ENCODE measurements at places on chromosomes 7 and 10.
A peak's percentile ranks its signal among the peaks of the same experiment; 100 is the strongest.

DNA sequence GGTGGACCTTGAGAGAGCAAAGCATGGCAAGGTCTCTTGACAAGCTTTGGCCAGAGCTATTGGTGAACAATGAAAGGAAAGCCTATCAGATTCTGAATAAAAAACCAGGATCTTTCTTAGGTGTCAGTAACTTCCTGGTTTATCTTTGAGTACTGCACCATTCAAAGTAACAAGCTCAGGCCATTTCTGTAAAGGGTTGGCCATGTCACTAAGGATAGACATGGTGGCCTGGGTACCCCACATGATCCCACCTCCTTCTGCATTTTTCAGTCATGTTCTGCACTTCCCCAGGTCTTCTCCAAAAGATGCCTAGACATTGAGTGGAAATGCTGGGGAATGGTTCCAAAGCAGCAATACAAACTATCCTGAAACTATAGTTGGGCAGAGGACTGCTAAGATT, 242.0 kb downstream of the ARHGAP12 start:
- DNase-seq: no peak

DNA sequence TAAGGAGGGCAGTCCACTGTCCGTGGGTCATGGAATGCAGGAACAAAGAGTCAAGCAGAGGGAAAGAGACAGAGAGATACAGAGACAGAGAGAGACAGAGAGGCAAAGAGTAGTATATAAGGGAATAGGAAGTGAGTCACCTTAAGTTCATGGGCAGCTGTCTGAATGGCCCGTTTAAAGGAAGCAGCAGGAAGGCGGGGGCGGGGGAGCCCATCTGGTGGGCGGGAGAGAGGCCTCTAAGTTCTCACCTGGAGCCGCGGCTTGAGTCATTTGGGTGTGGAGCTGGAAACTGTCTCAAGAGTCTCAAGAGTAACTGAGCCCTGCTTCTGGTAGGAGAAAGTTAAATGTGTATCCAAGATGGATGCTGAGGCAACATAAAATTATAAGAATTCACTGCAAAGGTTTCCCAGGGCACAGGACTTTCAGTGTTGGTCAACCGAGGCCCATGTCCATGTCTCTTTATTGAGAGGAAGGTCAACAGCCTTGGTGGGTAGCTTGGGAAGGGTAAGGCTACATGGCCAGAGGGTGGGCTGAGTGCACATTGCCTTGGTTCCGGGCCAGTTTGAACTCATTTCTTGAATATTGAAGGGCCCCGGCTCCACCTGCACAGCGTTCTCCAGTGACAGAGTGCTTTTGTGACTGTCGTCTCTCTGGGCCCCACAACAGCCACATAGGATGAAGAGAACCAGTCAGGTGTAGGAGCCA, 85.5 kb upstream of the CACUL1 start:
- DNase-seq: no peak

DNA sequence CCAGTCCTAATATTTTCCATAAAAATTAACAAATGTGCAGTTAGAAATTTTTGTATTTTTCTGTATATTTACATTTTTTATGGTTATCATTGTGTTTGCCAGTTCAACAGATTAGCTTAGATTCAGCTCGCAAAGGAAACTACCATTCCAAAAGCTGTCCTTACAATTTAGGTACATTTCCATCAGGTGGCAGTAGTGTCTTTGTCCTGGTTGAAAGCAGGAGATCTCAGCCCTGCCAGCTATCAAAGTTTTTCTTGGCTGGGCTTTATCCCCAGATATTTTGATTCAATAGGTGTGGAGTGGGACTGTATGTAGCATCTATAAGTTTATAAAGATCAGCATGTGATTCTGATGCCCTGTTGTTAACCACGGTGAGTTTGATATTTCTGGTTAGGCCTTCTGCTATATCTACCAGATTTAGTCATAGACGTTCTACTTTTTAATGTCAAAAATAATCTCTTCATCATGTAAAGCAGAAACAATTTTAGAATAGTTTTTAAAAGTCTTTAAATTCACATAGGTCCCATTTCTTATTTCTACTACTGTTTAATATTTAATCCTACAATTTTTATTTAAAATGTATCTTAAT, 15.5 kb upstream of the ICA1 start:
- peak; percentile 35 for DNase-seq

DNA sequence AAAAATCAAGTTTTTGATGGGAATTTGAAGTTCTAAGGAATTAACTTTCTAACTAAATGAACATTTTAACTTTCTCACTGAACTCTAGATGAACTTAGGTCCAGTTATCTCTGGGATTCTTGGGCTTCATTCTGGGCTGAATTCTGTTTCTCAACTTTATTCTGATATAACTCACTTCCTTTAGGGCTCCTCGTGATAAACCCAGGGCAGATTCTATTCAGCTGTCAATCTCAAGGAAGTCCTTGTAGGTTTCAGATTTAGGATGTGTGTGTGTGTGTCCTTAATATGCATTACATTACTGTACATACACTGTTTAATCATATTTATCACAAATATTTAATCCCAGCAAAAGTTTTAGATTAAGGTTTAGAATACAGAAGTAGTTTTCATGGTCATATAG, 344.3 kb downstream of the GATA3 start:
- DNase-seq: no peak

GRCh38 chr10:26890956-26891355, 30.2 kb upstream of the ABI1 start:
- peak; percentile 67 for DNase-seq

- peak; percentile 21 for DNase-seq
These were observed 77.9 kb downstream of the KIAA1549 start for GRCh38 chr7:138903186-138903820.

GRCh38 chr10:93630625-93631557, 18.6 kb downstream of the PDE6C start:
- peak; percentile 17 for DNase-seq

- DNase-seq: no peak
These were observed 54.1 kb upstream of the AKR1C1 start for GRCh38 chr10:4909118-4909517.

DNA sequence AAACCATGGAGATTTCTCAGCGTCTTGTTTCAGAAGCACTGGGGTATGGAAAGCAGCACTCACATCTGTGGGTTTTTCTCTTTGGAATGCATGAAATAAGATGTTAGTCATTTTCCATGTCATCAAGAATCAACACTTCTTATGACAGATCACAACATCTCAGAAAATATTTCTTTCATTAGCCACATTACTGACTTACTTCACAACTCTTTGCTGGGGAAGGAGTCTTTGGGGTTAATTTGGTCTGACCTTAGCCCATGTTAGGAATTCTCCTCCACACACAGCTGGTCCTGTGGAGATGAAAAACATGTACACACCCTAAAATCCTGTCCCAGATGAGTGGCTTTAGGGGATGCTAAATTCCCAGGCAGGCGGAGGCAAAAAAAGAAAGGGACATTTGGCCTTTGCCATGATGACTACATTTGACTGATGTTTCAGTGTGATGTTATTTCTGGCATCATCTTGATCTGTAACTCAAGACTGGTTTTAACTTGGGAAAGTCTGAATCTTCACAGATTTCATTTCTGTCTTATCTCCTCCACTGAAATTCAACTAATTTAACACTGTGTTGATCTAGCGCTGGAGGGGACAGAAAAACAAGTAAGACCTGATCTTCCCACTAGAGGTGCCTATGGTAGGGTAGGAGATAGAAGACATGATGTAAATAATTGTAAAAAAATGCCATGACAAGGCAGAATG, 363.2 kb downstream of the PRPF18 start:
- no peak for DNase-seq

GRCh38 chr7:41889472-41889871, 186.6 kb upstream of the INHBA start:
- no peak for DNase-seq

DNA sequence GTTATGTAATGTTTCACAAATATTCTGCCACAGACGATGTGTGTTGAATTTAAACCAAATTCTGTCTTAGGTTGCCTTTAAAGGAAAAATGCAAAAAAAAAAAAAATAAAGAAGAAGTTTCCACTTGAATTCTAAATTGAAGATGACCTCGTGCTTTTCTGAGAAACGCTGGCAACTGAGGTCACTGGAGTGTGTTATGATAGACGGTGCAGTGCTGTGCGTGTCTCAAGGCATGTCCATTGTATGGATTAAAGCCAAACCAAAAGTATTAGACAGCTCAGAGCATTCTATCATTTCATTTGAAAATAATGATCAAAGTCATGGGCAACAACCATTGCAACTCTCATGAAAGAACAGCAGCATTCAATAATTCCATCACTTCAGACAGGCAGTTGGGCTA, 483.9 kb downstream of the GRM8 start:
- no peak for DNase-seq

DNA sequence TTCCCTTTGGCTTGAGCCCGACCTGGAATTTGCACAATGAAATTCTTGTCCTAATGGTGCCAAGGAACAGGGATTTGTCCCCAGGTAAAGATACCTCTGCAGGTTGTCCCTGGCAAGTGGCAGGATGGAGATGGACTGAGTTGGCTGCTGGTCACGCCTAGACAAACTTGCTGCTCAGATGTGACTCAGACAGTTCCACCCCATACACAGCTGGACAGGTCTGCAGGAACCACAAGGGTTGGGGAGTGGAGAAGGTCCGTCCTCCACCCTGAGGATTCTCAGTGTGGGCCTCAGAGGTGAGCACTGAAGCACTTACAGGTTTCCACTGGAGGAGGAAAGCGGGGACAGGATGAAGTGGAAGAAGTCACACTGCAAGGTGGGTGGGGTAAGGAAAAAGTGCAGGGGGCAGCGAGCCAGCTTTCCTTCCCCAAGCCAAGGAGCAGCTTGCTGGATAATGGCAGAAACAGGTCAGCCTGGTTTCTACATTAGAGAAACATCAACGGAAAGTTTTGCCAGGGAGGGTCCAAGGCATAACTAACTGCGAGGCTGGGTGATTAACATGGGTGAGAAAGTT, 20.5 kb downstream of the ITPRIP start:
- no peak for DNase-seq

GRCh38 chr10:93445978-93446720, 36.0 kb downstream of the MYOF start:
- no peak for DNase-seq

GRCh38 chr7:87541648-87542047, 59.0 kb downstream of the ABCB1 start:
- no peak for DNase-seq

Measured in NCI-H1417 (cell line).